ENCODE measurements at places on chromosomes 12 and 14.

DNA sequence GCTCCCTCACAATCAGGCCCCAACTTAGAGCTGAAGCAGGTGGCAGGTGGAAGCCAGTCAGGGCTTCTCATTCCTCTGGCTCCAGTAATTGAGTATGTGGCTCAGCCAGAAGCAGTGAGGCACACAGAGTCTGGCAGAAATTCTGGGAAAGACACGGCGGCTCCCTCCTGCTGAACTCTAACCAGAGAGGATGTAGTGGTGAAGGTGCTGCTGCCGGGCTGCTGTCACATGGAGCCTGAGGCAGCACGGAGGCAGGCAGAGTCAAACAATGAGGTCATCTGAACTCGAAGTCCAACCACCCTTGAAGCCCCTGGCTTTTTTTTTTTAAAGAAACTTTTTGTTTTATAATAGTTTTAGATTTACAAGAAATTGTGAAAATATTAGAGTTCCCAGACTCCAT is 33.4 kb upstream of the SMOC1 start:
- no peak for DNase-seq

DNA sequence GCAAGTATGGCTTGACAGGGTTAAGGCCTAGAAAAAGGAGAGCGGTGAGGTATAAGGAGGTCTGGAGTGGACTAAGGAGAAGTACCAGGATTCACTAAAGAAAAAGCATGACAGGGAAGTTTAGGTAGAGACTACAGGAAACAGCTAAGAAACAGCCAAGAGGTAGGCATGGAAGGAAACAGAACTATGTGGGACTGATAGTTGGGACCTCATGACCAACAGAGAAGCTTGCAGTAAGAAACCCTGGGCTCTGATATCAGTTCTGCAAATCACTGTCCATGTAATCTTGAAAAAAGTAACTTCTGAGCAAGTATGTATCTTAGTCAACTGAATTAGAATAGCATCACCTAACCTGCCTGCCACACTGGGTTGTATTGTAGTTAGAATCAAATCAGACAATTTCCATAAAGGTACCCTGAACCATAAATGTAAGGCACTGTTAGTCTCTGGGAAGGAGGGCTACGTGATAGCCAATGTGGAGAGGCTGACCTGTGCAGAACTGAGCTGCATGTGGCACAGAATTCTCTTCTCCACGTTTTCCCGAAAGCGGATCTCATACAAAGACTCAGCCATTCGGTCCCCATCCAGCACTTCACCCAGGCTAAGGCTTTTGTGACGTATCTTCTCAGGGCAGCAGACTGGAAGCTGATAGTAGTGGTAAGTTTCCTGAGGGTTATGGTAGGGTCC is 912 bp downstream of the TM9SF1 start:
- no peak for DNase-seq

- DNase-seq, result no peak
These were observed 987 bp downstream of the CCER1 start for GRCh38 chr12:90953956-90954421.

GRCh38 chr12:108690542-108691174 is 40.7 kb downstream of the CORO1C start:
- no peak for DNase-seq

GRCh38 chr14:83133981-83134645 is 1600.5 kb upstream of the SEL1L start:
- DNase-seq, result no peak

DNA sequence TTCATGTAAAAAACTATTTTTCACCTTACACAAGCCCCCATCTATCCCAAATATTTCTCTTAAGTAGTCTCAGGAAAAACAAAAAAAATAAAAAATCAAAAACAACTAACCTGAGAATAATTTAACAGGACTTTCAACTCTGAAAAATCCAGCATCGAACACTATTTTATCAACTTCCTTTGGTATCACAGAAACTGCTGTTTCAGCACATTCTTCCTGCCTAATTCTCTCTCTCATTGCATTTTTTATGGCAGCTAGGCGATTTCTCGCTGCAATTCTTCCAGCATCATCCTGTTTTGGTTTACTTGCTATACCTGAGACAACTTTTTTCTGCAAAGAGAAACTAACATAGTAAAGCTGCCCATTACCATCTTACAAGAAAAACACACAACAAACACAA is 29.4 kb downstream of the LGALS3 start:
- DNase-seq, result no peak

DNA sequence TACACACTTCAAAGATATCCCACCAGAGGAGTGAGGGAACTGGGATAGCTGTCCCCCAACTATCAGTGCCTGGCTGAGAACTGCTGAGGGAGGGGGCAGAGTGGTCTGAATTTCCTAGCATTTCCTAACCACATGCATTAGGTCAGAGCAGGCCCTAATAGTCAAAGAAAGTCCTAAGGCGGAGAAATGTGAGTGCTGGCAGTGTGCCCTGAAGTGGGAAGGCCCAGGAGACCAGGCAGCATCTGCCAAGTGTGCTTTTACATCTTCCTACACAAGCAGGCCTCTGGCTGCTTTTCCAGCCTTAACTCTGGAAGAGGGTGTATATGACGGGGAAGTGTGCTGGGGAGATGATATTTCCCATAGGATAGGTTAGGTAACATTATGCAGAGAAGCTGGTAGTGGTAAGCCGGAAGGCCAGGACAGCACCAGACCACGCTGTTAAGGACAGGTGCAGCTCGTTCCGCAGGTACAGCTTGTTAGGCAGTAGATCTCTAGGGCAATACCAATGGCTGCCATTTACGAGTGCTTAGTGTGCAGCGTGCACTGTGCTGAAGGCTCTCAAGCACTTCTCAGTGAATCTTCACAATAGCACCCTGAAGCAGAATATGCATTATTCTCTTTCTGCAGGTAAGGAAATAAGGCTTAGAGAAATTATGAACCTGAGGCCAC is 9.1 kb upstream of the CCDC198 start:
- peak; percentile 5 for DNase-seq

DNA sequence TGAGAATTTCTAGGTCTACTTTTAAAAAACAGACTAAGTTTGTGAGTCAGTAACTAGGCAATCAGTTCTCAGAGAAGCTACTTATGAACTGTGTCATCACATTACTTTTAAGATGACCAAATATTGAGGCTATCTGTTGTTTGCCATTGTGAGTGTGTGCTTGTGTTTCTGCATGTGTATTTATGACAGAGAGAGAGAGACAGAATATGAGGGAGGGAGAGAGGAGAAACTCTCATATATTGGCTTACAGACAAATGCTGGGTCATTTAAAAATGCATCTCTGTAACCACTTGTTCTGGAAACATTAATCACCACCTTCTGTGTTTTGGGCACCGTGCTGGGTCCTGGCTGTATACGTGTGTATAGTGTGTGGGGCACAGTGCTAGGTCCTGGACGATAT is 161.5 kb upstream of the FRMD6 start:
- peak; percentile 84 for DNase-seq

- no peak for DNase-seq
These were observed 56.0 kb downstream of the PLCZ1 start for GRCh38 chr12:18681818-18682217.

GRCh38 chr14:65373671-65374039 is 38.9 kb upstream of the FUT8 start:
- DNase-seq, result no peak

DNA sequence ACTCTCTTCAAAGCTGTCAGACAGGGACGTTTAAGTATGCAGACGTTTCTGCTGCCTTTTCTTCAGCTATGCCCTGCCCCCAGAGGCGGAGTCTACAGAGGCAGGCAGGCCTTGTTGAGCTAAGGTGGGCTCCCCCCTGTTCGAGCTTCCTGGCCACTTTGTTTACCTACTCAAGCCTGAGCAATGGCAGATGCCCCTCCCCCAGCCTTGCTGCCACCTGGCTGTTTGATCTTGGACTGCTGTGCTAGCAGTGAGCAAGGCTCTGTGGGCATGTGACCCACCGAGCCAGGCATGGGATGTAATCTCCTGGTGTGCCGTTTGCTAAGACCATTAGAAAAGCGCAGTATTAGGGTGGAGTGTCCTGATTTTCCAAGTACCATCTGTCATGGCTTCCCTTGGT is 900.4 kb upstream of the MDGA2 start:
- no peak for DNase-seq

DNA sequence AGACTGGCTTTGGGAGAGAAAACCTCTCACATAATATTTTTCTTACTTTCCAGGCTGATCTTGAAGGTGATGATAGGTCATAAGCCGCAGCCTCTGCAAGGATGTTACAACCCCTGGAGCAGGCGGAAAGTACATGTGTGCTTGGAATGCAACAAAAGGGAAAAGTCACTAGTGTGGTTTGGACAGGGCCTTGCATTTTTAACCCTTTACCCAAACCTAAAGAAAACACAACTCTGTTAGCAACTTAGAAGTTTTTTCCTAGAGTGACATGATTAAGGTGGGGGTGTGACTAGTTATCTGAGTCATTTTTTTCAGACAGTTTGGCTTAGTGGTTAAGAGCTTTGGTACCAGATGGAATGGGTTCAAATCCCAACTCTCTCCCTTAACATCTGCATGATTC is 97.0 kb downstream of the TMEM30B start:
- DNase-seq, result peak; percentile 95

DNA sequence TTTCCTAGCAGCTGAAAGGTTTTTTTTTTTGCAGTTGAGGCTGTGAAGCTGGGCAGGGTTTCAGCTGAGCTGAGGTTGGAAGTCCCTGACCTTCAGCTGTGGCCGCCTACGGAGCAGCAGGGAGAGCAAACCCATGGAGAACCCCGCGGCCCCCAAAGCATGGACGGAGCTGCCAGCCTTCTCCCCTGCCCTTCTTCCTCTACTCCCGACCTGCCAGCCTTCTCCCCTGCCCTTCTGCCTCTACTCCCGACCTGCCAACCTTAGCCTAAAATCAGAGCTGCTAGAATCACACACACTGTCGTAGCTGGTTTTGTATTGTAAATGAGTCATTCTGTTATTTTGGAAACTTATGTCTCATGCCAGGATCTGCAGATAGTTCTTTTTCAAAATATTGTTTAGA is 74.6 kb downstream of the PPP2R5C start:
- DNase-seq, result peak; percentile 32

GRCh38 chr12:20475542-20475941 is 107.2 kb downstream of the PDE3A start:
- DNase-seq, result no peak

GRCh38 chr12:90690120-90690519 is 264.9 kb downstream of the CCER1 start:
- DNase-seq, result no peak

DNA sequence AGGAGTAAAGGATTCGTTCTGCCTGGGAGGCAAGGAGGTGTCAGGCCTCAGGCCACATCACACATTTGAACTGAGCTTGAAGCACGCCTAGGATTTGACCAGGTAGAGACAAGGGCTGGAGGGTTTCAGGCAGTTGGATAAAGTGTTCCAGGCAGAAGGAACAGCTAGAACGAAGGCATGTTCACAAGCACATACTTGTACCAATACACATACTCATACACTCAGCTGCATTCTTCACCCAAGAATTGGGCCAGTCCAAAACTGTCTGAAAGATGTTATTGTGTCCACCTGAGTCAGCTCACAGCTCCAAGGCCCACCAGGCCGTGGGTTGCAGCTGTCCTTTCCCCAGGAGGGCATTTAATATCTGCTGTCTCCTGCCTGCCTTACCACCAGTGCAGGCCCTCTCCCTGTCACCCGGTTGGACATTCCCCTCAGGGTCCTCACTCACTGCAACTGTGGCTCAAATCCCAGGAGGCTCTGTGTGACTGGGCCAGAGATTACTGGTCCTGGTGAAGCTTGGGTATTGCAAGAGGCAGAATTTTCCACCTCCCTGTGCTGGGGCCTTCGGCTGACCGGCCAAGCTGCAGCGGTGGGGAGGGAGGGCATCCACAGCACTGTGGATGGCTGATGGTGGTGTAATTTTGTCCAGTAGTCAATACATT is 12.8 kb upstream of the AQP2 start:
- DNase-seq, result no peak

- no peak for DNase-seq
These were observed 117.5 kb downstream of the ANO2 start for GRCh38 chr12:5827591-5827990.

- no peak for DNase-seq
These were observed 8.3 kb upstream of the WSCD2 start for GRCh38 chr12:108120863-108121165.

GRCh38 chr12:77388445-77389265 is 323.3 kb upstream of the E2F7 start:
- no peak for DNase-seq

GRCh38 chr12:95203487-95204030 is 13.7 kb downstream of the FGD6 start:
- DNase-seq, result no peak

- DNase-seq, result peak; percentile 96
These were observed 32.6 kb upstream of the CD9 start for GRCh38 chr12:6167327-6168280.

GRCh38 chr14:99127651-99128167 is 144.3 kb downstream of the BCL11B start:
- DNase-seq, result no peak

GRCh38 chr14:58978343-58978742 is 210.1 kb upstream of the DAAM1 start:
- DNase-seq, result peak; percentile 64

GRCh38 chr12:12891080-12891880 is at the start of gene GPRC5A:
Gene GPRC5A, plus strand, starts transcription at chr12:12891562. Its CDS starts 16,688 bp downstream, at chr12:12908250.
- DNase-seq, result peak; percentile 99

- peak; percentile 39 for DNase-seq
These were observed at the start of gene KIF5A for GRCh38 chr12:57549909-57550640. Gene KIF5A, plus strand, starts transcription at chr12:57550044. Its CDS starts 228 bp downstream, at chr12:57550272.

DNA sequence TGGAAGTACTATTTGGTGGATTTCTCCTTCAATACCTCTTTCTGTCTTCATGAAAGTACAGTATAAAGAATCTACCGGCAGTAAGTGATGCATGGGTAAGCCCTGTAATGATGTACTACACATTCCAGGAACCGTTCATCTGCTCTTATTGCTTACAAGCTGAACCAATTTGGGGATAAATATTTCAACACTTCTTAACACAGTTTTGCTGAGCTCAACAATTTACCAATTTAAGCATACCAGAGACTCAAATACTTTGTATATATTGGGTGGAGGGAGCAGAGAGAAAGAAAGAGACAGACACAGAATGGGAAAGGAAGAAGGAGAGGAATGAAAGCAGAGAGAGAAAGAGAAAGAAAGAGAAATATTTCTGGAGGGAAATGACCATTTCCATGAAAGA is 821.1 kb upstream of the FLRT2 start:
- no peak for DNase-seq

DNA sequence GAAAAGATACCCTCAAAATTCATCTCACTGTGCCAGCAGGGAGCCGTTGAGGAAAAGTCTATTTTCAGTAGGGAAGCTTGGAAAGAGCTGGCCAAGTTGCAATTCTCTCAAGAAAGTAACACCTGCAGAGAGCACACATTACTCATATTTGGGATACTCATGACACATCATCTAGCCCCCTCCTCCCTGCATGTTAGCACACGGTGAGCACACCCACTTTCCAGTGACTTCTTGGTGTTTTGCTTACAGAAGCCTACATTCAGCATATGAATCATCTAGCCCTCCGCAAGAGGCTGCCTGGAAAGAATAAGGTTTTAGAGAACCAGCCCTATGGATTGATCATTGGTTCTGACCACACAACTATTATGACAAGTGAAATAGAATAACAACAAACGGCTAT is 124.5 kb downstream of the PTPRO start:
- no peak for DNase-seq

- DNase-seq, result no peak
These were observed 8.8 kb upstream of the EVL start for GRCh38 chr14:100056431-100056830.

All from EH (cell line).